ENCODE measurements at places on chromosomes 4 and X.

DNA sequence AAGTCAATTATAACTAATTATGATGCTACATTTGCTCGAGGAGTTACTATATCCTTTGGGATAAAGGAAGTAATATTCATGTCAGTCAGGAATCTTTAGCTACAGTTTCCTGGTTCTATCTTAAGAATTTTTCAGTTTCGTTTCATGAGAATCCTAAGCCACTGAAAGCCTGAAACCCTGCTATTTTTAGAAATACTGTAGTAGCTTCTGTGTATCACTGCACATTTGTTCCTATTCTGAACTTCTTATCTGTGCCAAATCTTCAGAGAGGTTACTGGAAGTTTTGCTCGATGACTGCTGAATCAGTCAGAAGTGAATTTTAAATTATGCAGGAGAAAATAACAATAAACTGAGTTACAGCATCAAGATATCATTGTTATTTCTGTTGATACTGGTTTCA, 249.2 kb downstream of the TENM3 start:
- DNase-seq: no peak

GRCh38 chr4:153107246-153107645, 97.0 kb upstream of the TRIM2 start:
- DNase-seq: no peak

DNA sequence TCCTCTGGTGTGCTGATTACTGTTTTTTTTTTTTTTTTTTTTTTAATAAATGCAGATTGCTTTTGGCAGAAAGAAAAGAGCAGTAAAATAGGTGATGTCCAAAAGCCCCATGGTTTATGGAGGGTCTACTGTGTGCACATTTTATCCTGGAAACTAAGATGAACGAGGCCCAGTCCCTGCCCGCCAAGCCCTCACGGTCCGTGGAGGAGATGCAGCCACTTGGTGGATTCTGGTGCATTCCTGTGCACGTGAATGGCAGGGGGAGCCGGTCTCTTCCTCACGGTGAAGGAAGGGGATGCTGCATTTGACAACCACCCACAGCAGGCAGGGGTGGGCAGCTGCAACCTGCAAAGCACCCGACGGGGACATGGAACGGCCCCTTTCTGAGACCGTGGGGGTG, 100.2 kb upstream of the AFAP1 start:
- DNase-seq: no peak

GRCh38 chr4:22764183-22764582, 71.4 kb downstream of the GBA3 start:
- no peak for DNase-seq

GRCh38 chrX:148534291-148534690, 33.9 kb downstream of the AFF2 start:
- no peak for DNase-seq

GRCh38 chr4:79958466-79959264, 114.4 kb downstream of the ANTXR2 start:
- no peak for DNase-seq

DNA sequence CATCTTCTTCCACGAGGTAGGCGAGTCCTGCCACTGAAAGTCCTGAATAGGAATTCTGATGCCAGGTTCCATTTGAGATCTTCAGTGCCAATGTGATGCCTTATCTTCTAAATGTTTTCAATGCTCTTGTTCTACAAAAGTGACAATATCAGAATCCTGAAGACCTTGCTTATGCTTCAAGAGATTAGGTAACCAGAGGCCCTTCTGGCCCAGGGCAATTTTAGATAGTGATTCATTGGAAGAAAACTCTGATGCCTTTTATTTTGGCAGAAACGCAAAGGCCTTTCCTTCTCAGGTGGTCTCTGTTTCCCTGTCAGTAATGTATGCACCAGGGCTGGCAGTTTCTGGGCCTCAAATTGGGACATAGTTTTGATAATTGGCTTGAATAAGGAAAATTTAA, 144.8 kb downstream of the CEP135 start:
- DNase-seq: no peak

DNA sequence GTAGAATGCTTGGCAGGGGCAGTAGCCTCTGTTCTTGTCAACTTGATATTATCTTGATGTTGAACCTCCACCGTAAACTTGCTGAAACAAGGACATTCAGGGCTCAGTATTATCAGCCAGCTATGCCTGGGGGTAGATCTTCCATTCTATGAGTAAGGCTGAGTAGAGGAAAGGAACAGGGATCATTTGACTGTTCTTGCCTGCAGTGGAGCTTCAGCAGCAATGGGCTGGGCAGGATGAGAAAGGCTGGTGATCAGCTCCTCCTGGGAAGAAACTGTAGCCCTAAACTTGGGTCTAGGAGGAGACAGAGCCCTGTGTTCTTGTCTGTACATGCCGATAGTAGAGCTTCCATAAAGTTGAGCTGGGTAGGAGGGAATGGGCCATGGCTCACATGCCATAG, 127.2 kb downstream of the CCSER1 start:
- DNase-seq: no peak

- no peak for DNase-seq
Measured at GRCh38 chr4:183738081-183738673, 79.1 kb downstream of the TRAPPC11 start.

DNA sequence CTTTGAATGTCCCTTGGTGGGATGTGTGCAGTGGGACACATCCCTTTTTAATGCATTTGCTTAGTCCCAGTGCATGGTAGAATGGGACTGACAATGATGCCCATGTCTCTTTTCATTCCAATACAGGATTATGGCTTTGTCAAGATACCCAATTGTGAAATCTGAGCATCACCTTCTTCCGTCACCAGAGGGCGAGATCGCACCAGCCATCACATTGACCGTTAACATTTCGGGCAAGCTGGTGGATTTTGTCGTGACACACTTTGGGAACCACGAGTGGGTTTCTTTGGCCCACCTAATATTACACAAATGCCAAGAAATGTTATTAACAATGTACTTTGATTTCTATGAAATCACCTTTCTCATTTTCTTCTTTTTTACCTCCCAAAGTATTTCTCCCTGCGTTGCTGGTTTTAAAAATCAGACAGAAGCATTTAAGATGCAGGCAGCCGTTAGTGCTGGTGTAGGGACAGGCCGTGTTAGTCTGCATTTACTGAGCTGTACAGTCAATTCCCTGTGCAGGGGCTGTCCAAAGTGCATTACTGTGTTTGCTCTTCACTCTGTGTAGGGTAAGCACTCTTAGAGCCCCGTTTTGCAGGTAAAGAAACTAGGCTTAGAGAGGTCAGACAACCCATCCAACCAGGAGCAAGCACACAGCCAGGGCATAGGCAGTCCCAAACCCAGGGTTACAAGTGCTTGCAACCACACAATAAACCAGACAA, 46.5 kb downstream of the CWH43 start:
- no peak for DNase-seq

DNA sequence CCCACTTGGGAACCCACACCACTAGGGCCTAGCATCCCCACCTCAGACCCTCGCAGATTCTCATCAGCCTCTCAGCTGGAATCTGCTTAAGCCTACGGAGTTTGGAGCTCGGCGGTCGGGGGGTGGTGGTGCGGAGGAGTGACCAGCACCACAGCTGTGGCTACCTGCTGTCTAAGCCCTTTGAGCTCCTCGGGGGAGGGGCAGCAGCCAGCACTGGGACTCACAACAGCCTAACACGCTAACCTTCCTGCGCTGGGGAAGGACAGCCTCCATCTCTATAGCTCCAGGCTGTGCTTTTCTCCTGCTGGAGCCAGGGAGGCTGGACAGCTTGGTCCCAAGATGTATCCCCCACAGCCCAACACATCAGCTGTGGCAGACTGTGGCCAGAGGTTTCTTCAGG, 281.5 kb downstream of the USP46 start:
- DNase-seq: no peak

DNA sequence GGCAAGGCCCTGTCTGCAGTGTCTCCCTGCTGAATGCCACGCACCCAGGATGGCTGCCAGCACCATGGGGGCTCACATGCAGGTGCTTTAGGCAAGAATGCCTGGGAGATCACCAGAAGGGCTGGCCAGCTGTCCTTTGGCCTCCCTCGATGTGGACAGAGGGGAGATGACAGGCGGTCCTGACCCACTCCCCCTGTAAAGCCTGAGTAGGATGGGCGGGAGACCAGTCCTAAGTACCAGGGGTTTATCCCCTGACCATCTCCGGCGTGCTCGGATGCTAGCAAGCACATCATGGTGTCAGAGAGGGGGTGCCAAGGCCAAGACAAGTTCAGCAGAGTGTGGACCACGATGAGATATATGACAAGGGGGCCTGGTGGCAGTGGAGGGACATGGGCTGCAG, 5.3 kb downstream of the PDZD4 start:
- DNase-seq: no peak

DNA sequence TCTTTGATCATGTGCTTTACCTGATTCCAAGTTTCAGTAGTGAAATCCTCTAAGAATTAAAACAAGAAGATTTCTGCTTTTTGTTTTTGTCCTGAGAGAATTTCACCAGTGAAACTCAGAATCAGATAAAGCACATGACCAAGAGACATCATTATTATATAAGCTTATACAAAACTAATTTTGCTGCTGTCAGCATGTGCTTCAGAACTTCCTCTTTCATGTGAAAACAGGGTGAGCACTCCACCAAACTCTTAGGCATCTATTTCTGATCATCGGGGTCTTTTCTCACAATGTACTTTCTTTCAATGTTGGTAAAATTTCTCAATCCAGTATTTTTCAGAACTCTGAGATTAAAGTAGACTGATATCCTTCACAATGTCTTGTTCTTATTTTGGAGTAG, 152.1 kb downstream of the SLC39A8 start:
- no peak for DNase-seq

DNA sequence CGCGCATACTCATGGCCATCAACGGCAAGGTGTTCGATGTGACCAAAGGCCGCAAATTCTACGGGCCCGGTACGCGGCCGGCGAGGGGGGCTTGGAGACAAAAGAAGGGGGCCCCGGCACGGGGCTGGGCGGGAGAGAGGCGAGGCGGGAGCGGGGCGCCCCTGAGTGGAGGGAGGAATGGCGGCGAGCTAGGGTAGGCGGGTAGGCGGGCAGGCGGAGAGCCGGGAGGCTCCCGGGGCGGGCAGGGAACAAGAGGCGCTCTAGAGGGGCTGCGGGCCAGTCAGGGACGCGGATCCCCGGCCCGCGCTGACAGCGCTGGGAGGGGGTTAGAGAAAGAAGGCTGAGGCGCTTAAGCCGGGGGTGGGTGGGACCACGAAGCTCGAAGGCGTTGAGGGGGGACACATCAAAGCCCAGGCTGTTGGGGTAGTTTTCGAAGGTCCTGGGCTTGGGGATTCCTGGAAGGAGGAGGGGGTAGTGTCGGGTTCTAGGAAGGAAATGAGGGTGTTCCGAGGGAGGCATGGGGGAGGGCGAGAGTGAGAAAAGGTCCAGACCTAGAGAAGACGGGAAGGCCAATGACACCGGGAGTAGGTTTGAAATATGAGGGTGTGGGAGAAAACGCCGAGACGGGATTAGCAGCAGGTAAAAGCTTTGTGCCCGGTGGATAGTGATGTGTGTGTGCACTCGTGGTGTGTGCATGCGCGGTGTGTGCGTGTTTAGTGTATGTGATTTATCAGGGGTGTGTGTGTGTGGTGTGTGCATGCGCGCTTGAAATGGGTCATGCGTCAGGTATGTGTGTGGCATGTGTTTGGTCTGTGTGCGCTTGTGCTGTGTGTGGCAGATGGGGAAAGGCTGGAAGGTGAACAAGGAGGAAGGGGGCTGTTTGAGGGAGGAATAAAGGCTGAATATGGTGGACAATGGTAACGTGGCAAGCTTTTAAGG, 807 bp downstream of the PGRMC1 start:
- DNase-seq: peak; percentile 9

GRCh38 chr4:77586951-77587383, 18.7 kb upstream of the CXCL13 start:
- DNase-seq: peak; percentile 30

DNA sequence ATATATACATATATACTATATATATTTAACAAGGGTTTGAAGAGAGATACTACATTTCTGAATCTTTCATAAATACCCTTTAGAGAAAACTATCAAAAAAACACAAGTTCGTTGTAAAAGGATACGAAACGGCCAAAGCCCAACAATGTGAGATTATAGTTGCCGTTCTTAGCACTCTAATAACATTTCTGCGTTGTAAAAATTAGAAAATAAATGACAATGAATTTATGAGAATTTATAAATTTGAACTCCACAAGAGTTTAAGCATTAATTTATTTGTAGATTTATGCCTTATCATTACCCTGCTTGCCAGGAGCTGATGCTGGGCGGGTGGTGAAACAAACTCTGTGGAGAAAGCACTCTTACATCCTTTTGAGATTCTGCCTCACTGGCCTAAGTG, 1.1 kb downstream of the WDR17 start:
- DNase-seq: no peak

DNA sequence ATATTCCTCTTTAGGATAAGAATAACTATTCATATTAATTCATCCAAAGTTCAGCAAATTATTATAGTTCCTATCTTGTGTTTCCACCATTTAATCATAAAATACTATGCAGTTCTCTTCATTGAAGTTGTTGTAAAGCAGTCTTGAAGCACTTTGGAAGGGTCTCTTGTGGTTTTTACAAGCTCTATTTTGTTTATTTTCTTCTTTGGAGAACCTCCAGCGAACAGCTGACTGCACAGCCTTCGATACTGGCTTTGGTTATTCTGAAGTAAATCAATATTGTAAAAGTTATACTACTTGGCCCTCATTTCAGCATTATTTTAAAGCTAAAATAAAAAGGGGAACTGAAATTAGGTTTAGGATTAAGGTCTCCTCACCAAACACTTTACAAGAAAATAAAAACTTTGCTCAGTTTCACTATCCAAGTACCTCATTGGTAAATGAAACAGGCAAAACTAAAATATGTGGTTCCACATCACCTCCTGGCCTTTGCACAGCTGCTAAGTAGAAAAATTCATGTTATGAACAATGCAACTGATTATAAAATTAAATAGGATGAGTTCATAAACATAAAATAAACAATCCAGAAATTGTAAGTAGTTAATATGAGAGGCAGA, 1629.2 kb upstream of the ADGRL3 start:
- no peak for DNase-seq

DNA sequence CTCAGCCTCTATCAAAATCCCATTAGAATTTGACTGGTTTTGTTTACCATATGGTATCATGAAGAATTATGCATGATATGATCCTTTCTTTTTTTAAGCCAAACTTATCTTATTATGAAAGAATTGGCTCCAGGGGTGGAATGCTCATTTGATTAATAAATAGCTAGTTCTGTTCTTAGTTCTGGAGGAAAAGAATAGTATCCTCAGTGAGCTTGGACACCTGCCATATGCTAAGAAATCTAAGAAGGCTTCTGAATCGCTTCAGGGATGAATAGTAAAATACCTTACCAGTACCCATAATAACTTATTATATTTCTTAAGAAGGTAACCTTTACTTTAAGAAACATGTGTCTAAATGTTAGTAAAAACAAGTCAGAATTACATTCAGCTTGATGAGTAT, 803.6 kb downstream of the ADGRL3 start:
- DNase-seq: no peak

DNA sequence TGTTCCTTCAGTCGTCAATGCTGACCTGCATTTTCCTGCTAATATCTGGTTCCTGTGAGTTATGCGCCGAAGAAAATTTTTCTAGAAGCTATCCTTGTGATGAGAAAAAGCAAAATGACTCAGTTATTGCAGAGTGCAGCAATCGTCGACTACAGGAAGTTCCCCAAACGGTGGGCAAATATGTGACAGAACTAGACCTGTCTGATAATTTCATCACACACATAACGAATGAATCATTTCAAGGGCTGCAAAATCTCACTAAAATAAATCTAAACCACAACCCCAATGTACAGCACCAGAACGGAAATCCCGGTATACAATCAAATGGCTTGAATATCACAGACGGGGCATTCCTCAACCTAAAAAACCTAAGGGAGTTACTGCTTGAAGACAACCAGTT, 12.6 kb downstream of the TLR8 start:
- no peak for DNase-seq

- no peak for DNase-seq
Measured at GRCh38 chrX:93332329-93332728, 341.0 kb downstream of the NAP1L3 start.

- DNase-seq: no peak
Measured at GRCh38 chr4:158625544-158625943, 46.1 kb downstream of the C4orf46 start.

All from CD4-positive, alpha-beta memory T cell (primary cell).